Trophoblast cell (in vitro differentiated cells and primary cell): ENCODE measurements at places on chromosomes 6 and 20.

- DNase-seq: peak; percentile 35
- H3K4me1 ChIP-seq: peaks cover 27% of the 10 kb centered on the region
- no peak overlapping the region for H3K27ac ChIP-seq
Observed at GRCh38 chr6:41939848-41940758, 1.5 kb downstream of the CCND3 start.

- no peak overlapping the region for H3K4me3 ChIP-seq
- H3K36me3 ChIP-seq: no peaks in the 10 kb centered on the region
- DNase-seq: no peak
- H3K27me3 ChIP-seq: no peaks in the 10 kb centered on the region
- H3K27ac ChIP-seq: no peak overlapping the region
Observed at GRCh38 chr6:167130712-167131684, 8.1 kb downstream of the CCR6 start.

GRCh38 chr20:60006261-60006660 is 48.0 kb downstream of the CDH26 start:
- no peak overlapping the region for H3K4me3 ChIP-seq
- no peaks in the 10 kb centered on the region for H3K36me3 ChIP-seq
- H3K27me3 ChIP-seq: no peaks in the 10 kb centered on the region
- no peak for DNase-seq

DNA sequence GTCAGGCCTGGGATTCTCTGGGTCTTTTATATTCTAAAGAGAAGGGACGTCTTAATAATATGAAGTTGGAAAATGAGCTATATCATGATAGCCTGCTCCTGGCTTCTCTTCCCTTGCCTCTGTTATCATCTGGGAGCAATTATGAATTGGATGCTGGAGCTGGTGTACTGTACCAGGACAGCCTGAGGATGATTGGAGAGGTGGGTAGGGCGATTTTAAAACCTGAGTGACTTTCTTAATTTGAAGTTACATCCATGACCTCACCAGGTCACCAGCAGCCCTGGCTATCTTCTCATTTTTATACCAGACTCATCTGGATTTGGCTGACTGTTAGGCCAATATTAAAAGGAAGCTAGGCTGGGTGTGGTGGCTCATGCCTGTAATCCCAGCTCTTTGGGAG is 317.6 kb downstream of the CLIC5 start:
- H3K27ac ChIP-seq: no peak overlapping the region
- peaks cover 7% of the 10 kb centered on the region for H3K4me1 ChIP-seq
- no peak overlapping the region for H3K4me3 ChIP-seq
- DNase-seq: no peak
- H3K36me3 ChIP-seq: no peaks in the 10 kb centered on the region

- no peak overlapping the region for H3K4me3 ChIP-seq
- H3K36me3 ChIP-seq: no peaks in the 10 kb centered on the region
- no peaks in the 10 kb centered on the region for H3K4me1 ChIP-seq
- no peak for DNase-seq
- no peak overlapping the region for H3K27ac ChIP-seq
- no peaks in the 10 kb centered on the region for H3K27me3 ChIP-seq
Observed at GRCh38 chr20:32918296-32918695, 59.6 kb downstream of the EFCAB8 start.

GRCh38 chr6:118134206-118134605 is 227.1 kb downstream of the SLC35F1 start:
- no peaks in the 10 kb centered on the region for H3K4me1 ChIP-seq
- H3K27ac ChIP-seq: no peak overlapping the region
- H3K4me3 ChIP-seq: no peak overlapping the region
- DNase-seq: no peak
- no peaks in the 10 kb centered on the region for H3K27me3 ChIP-seq

DNA sequence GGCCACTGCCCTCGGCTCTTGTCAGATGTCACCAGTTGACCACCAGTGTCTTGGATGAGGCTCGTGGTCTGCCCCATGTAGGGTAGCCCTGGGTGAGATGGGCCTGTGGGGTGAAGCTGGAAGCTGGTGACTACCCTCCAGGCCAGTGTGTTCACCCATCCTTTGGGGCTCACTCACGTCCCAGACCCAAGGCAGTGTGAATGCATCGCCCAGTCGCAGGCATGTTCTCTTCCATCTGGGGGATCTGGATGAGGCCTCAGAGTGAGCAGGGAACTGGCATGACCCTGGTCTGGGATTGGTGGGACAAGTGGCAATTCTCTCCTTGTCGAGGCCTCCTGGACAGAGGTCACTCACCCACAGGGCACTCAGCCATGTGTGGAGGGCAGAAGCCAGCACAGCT is 120.1 kb upstream of the PHACTR3 start:
- H3K4me1 ChIP-seq: no peaks in the 10 kb centered on the region
- H3K27ac ChIP-seq: no peak overlapping the region
- DNase-seq: no peak
- no peaks in the 10 kb centered on the region for H3K27me3 ChIP-seq

- no peak overlapping the region for H3K27ac ChIP-seq
- DNase-seq: no peak
- no peaks in the 10 kb centered on the region for H3K36me3 ChIP-seq
- no peak overlapping the region for H3K4me3 ChIP-seq
Observed at GRCh38 chr6:140554421-140554820, 1180.0 kb upstream of the CITED2 start.

DNA sequence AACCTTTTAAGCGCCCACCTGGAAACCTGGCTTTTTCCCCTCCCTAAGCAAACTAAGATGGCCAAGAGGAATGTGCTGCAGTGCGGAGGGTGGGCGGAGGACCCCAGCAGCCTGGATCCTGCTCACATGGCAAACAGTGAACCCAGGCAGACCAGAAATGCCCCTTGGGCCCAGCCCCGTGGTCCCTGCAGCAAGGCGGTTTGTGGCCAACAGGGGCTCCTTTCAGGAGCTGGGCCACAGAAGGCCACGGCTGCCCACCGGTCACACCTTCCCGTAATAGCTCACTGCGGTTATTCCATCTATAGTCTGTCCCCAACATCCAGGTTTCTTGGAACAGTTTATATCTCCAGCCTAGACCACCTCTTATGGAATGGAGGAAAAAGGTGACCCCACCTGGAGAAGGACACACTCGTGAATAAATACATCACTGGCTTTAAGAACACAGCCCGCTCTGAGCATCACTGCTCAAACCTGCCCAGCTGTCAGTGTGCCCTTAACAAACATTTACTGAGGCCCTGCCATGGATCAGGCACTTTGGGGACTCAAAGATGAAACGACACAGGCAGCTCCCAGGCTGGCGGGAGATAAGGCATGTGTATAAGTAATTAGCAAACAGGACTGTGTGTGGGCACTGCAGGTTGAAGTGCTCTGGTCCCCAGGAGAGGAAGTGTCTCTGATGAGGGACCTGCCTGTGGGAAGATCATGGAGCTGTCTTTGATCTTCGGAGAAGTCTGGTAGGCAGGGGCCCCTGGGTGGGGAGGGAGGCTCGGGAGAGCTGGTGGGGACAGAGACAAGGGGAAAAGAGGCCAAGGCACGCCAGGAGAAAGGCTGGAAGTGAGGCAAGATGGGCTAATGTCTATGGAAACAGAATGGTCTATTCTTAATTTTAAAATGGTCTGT is 3.2 kb upstream of the TUBB1 start:
- no peaks in the 10 kb centered on the region for H3K36me3 ChIP-seq
- H3K4me1 ChIP-seq: peaks cover 24% of the 10 kb centered on the region
- H3K27me3 ChIP-seq: no peaks in the 10 kb centered on the region
- DNase-seq: no peak

- no peaks in the 10 kb centered on the region for H3K36me3 ChIP-seq
- no peak overlapping the region for H3K27ac ChIP-seq
Observed at GRCh38 chr20:48776306-48776705, 51.5 kb downstream of the PREX1 start.

DNA sequence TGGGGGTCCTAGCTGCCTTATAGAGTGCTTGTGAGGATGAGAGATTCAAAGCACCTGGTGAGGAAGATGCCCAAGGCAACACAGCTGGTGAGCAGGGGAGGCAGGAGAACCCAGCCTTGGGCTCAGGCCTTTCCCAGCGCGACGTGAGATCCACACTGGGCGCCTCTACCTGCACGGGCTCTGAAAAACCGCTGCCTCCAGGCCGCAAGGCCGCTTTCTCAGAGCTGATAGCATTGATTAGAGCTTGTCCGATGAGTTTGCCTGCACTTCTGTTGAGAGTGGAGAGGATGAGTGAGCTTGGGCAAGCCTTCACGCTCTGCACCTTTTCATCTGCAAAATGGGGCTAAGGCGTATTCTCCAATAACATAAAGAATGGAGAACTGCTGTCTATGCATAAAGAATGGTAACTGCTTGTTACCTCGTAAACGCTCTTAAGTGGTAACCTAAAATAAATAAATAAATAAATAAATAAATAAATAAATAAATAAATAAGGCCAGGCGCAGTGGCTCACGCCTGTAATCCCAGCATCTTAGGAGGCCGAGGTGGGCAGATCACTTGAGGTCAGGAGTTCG is 916 bp downstream of the PABPC1L start:
- H3K36me3 ChIP-seq: peaks cover 32% of the 10 kb centered on the region
- H3K4me3 ChIP-seq: peak overlapping the region; percentile 89
- no peak overlapping the region for H3K27ac ChIP-seq
- H3K27me3 ChIP-seq: no peaks in the 10 kb centered on the region
- peak; percentile 45 for DNase-seq

DNA sequence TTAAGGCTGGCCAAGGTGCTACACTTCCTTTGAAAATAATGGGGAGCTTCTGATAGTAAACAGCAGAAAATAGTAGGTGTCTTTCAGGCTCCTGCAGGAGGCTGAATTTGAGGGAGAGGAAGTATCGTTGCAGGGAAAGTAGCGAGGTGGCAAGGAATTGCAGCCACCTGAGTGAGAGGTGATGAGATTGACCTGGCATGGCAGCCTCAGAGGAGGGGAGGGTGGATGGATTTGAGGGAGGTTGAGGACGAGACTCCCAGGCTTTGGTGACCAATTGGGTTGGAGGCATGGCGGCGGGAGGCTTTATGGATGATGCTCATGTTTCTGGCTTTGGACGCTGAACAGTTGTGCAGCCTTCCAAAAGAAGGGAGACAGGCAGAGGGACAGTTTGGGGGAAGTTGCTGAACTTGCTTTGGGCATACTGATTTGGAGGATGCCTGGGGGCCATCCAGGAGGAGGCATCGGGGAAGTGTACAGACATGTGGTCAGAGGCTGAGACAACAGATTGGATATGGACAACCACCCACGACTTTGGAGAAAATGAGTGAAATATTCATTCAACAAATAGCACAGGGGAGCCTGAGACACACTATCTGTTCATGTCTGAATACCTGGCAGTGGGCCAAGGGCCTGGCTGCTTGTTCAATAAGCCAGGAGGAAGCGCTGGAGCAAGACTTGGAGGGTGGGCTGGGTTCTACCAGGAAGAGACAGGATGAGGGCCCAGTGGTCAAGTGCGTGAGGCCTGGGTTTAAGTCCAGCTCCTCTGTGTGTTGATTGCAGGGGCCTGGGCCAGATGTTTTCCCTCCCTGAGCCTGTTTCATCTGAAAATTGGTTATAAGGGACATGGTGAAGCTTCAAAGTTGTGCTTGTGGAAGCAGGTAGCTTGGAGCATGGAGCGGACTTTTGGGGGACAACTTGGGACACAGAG is 113.2 kb downstream of the CEBPB start:
- no peaks in the 10 kb centered on the region for H3K36me3 ChIP-seq
- no peak overlapping the region for H3K27ac ChIP-seq
- DNase-seq: no peak

DNA sequence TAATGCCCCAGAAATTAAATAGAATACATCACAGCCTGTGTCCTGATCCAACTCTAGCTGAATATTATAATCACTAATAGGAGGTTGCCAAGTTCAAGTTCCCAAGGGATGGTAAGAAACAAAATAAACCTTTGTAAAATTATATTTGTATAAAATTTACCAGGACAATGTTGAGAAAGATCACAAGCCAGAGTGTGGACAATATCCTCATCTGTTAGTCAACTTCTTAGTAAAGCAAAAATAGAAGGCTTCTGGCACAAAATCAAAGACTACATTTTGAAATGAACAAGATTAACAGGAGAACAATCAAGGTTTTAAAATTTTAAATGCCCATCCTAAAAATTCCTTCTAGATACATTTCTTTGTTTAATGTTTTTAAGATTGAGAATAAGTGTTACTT is 290.4 kb upstream of the HSF2 start:
- H3K27ac ChIP-seq: no peak overlapping the region
- no peaks in the 10 kb centered on the region for H3K27me3 ChIP-seq
- H3K4me1 ChIP-seq: no peaks in the 10 kb centered on the region
- no peaks in the 10 kb centered on the region for H3K36me3 ChIP-seq
- no peak overlapping the region for H3K4me3 ChIP-seq

DNA sequence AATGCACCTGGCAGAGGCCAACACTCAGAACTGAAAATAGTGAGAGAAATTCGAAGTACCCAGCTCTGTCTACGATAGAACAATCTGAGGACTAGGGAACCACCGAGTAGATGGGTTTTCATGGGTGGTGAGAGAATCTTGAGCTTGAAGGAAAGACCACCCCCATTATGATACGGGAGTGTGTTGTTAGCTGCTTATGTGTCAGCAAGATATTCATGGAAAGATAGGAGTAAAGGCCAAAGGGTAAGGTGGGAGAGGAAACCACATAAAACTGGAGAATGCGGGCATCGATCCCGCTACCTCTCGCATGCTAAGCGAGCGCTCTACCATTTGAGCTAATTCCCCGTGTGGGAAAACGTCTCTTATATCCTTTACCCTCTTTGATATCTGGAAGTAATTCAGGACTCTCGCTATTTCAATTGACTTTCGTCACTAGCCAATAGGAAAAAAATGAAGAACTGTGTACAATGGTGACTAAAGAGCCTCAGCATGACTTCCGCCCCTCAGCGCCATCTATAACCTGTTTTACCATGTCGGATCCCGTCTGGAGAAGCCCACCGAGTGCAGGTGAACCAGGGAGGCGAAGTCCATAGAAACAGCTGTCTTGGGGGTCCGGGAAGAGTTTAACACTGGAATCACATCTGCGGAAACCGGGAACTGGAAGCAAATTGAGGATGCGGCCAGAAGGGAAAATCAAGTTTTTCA is 25.0 kb upstream of the ABT1 start:
- H3K27me3 ChIP-seq: no peaks in the 10 kb centered on the region
- H3K4me3 ChIP-seq: peak overlapping the region; percentile 65
- no peaks in the 10 kb centered on the region for H3K4me1 ChIP-seq
- H3K36me3 ChIP-seq: no peaks in the 10 kb centered on the region
- no peak overlapping the region for H3K27ac ChIP-seq

DNA sequence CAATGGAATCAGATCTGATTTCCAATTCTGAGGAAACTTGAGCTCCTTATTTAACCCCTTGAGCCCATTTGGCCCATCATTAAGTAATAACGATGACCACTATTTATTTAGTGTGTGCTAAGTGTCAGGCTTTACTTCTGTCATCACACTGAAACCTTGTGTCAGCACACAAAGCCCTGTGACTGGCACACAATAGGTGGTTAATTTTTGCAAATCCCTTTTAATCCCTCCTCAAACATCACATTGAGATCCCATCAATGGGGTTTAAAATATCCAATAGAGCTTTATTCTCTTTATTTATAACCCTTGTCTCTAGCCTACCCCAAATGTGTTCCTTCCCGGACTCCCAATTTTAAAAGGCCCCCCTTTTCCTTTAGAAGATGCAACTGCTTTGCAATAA is 656.8 kb upstream of the CHD6 start:
- no peaks in the 10 kb centered on the region for H3K27me3 ChIP-seq
- H3K27ac ChIP-seq: no peak overlapping the region
- no peaks in the 10 kb centered on the region for H3K4me1 ChIP-seq
- no peak for DNase-seq
- H3K4me3 ChIP-seq: no peak overlapping the region
